ENCODE measurements at places on chromosomes 5 and 9.

- H3K4me3 ChIP-seq: no peak overlapping the region
- no peak overlapping the region for H3K27ac ChIP-seq
- no peaks in the 10 kb centered on the region for H3K27me3 ChIP-seq
- no peak for DNase-seq
- H3K4me1 ChIP-seq: no peaks in the 10 kb centered on the region
These were observed 233.9 kb upstream of the SGCD start for GRCh38 chr5:156093024-156093423.

DNA sequence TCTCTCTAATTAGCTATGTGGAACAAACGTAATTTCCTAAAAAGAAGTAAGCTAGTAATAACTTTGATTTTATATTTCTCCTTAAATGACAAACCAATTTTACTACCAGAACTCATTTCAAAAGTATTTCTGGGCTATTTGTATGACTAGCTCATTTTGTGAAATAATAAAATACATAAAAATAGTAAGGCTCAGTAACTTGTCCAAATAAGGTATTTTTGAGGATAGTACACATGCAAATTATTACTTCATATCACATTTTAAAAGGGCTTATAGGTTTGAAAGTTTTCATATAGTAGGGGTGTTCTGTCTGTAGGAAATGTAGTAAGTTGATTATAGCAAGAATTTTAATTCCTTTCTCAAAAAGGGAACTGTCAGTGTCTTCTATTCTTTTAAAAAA, 26.5 kb downstream of the C9orf85 start:
- peaks cover 32% of the 10 kb centered on the region for H3K4me1 ChIP-seq
- H3K4me3 ChIP-seq: no peak overlapping the region
- no peak overlapping the region for H3K27ac ChIP-seq

- H3K36me3 ChIP-seq: no peaks in the 10 kb centered on the region
- no peak overlapping the region for H3K4me3 ChIP-seq
- peaks cover 41% of the 10 kb centered on the region for H3K27me3 ChIP-seq
- no peak overlapping the region for H3K27ac ChIP-seq
- H3K4me1 ChIP-seq: peaks cover 1% of the 10 kb centered on the region
These were observed 32.0 kb upstream of the DMRT2 start for GRCh38 chr9:1018121-1018520.

- H3K27ac ChIP-seq: no peak overlapping the region
- peaks cover 10% of the 10 kb centered on the region for H3K36me3 ChIP-seq
- H3K4me1 ChIP-seq: no peaks in the 10 kb centered on the region
These were observed 187.4 kb downstream of the AGTPBP1 start for GRCh38 chr9:85554349-85554748.

- no peak for DNase-seq
- no peak overlapping the region for H3K4me3 ChIP-seq
- peaks cover 5% of the 10 kb centered on the region for H3K4me1 ChIP-seq
- peaks cover 9% of the 10 kb centered on the region for H3K36me3 ChIP-seq
- H3K27me3 ChIP-seq: no peaks in the 10 kb centered on the region
These were observed 10.1 kb downstream of the USP20 start for GRCh38 chr9:129845373-129845772.

DNA sequence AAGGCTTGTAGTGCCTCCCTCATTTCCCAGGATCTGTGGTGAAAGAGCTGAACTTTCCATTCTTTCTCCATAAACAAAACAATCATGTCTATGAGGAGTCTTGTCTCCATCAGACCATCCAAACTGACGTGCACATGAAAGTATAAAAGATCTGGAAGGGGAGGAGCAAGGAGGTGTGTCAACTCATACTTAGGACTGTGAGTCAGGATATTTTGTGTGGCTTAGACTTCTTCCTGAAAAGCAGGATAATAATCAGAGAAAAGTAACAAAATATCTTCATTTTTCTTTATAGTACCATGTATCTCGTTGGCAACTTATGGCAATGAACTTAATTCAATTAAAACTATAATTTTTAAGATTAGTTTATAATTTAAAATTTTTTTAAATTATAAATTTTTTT, 96.0 kb upstream of the PRRC1 start:
- no peaks in the 10 kb centered on the region for H3K36me3 ChIP-seq
- no peak for DNase-seq
- no peak overlapping the region for H3K4me3 ChIP-seq
- no peak overlapping the region for H3K27ac ChIP-seq

GRCh38 chr9:127676638-127677037, 30.1 kb upstream of the CFAP157 start:
- no peaks in the 10 kb centered on the region for H3K4me1 ChIP-seq
- H3K27me3 ChIP-seq: peaks cover 10% of the 10 kb centered on the region
- H3K36me3 ChIP-seq: no peaks in the 10 kb centered on the region
- no peak for DNase-seq
- no peak overlapping the region for H3K27ac ChIP-seq
- H3K4me3 ChIP-seq: no peak overlapping the region

DNA sequence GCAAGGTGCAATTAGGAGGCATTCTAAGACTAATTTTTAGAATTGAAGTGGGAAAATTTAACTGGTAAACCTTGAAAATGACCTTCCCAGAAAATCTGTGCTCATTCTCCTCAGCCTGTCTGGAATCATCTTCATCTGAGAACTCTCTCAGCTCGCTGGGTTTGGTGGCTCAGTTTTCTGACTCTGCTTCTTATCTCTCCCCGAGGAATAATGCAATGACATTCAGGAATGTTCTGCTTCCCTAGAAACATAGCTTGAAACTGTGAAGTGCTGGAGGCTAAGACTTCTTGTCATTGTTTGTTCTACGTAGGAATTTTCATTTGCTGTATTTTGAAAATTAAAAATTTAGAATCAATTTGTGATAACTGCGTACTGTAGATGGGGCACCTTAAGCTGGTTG, 86.6 kb downstream of the KCNN2 start:
- peaks cover 6% of the 10 kb centered on the region for H3K4me1 ChIP-seq
- no peak overlapping the region for H3K4me3 ChIP-seq
- peaks cover 15% of the 10 kb centered on the region for H3K27me3 ChIP-seq
- H3K27ac ChIP-seq: no peak overlapping the region
- no peaks in the 10 kb centered on the region for H3K36me3 ChIP-seq

GRCh38 chr5:1437226-1437829, 7.9 kb downstream of the SLC6A3 start:
- H3K4me3 ChIP-seq: no peak overlapping the region
- DNase-seq: no peak
- H3K36me3 ChIP-seq: peaks cover 3% of the 10 kb centered on the region
- peaks cover 43% of the 10 kb centered on the region for H3K27me3 ChIP-seq
- H3K4me1 ChIP-seq: no peaks in the 10 kb centered on the region
- no peak overlapping the region for H3K27ac ChIP-seq

DNA sequence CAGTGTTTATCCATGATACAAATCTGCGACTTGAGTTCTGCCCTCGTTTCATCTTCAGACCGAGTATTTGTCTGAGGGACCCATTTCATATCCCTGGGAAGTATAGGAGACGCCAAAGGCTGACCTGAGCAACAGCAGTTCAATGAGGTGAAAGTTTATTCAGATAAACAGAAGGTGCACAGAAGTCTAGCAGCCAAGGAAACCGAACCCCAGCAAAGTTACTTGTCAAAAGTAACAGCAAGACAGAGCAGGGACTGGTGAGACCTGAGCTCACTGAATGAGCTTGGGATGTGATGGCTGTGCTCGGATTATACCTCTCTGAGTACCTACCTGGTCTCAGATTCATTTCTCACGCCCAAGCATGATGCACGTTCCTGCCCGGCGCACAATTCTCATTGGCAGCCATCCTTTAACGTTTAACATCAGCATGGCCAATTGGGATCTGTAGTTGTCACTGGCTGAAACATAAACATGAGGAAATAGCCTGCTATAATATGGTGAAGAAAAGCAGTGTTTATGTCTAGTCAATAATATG, 599 bp downstream of the LYRM7 start:
- DNase-seq: no peak
- H3K27ac ChIP-seq: peak overlapping the region; percentile 98
- H3K27me3 ChIP-seq: no peaks in the 10 kb centered on the region
- no peaks in the 10 kb centered on the region for H3K36me3 ChIP-seq
- H3K4me3 ChIP-seq: peak overlapping the region; percentile 92

- H3K4me1 ChIP-seq: no peaks in the 10 kb centered on the region
- DNase-seq: no peak
- peaks cover 5% of the 10 kb centered on the region for H3K27me3 ChIP-seq
- H3K36me3 ChIP-seq: no peaks in the 10 kb centered on the region
These were observed 13.8 kb upstream of the TMEM245 start for GRCh38 chr9:109133533-109133932.

DNA sequence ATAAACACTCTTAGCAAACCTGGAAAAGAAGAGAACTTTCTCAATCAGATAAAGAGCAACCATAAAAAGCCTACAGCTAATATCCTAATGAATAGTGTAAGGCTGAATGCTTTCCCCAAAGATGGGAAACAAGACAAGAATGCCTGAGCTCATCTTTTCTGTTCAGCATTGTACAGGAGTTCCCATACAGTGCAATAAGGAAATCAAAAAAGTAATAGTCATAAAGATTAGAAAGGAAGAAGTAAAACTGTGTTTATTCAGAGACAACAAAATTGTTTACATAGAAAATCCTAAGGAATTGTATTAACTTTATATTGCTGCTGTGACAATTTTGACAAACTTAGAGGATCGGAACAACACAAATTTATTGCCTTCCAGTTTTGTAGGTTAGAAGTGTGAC, 330.7 kb upstream of the SLC24A2 start:
- no peak for DNase-seq
- no peak overlapping the region for H3K27ac ChIP-seq
- H3K4me3 ChIP-seq: no peak overlapping the region
- H3K27me3 ChIP-seq: no peaks in the 10 kb centered on the region

DNA sequence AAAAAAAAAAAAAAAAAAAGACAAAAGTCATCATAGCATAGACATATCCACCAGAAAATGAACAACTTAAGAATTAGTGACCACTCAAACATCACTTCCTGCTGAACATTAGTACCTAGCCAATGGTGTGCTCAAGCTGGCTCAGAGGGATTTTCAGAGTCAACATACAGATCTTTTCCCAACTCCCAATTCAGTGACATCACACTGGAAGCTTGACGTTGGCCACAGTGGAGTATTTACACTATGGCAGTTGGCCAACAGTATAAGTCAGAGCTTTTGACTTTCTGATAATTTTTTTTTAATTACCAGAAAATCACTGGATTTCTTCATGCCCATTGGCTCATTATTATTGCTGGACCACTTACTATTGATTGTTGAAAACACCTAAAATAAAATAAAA, 383.5 kb downstream of the ARHGEF28 start:
- H3K27ac ChIP-seq: no peak overlapping the region
- no peak overlapping the region for H3K4me3 ChIP-seq
- no peaks in the 10 kb centered on the region for H3K36me3 ChIP-seq
- H3K27me3 ChIP-seq: peaks cover 21% of the 10 kb centered on the region
- DNase-seq: no peak
- H3K4me1 ChIP-seq: no peaks in the 10 kb centered on the region

- H3K4me3 ChIP-seq: no peak overlapping the region
- H3K4me1 ChIP-seq: no peaks in the 10 kb centered on the region
- H3K27me3 ChIP-seq: no peaks in the 10 kb centered on the region
- no peaks in the 10 kb centered on the region for H3K36me3 ChIP-seq
These were observed 188.2 kb downstream of the SGCD start for GRCh38 chr5:156515121-156515520.

- peaks cover 38% of the 10 kb centered on the region for H3K4me1 ChIP-seq
- no peak for DNase-seq
- no peaks in the 10 kb centered on the region for H3K36me3 ChIP-seq
- peak overlapping the region; percentile 84 for H3K4me3 ChIP-seq
These were observed 2.8 kb upstream of the PFN3 start for GRCh38 chr5:177403102-177403791.

DNA sequence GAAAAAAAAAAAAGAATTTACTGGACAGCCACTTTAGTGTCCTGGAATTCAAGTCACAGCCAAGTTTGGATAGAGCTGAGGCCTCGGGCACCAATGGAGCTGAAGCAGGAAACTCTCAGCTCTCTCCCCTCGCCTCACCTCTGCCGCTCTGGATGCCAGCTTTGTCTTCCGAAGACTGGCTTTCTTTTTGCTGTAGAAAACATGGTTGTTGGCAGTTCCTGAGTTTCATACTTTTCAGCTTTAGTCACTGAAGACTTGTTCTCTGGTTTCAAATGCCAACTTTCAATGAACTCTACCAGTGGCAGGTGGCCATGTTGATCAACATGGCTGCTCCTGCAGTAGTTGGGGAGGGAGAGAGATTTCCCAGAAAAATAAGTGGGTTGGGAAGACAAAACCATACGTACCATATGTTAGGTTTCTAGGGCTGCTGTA, 142.2 kb downstream of the SNX18 start:
- H3K4me3 ChIP-seq: no peak overlapping the region
- H3K4me1 ChIP-seq: peaks cover 14% of the 10 kb centered on the region

DNA sequence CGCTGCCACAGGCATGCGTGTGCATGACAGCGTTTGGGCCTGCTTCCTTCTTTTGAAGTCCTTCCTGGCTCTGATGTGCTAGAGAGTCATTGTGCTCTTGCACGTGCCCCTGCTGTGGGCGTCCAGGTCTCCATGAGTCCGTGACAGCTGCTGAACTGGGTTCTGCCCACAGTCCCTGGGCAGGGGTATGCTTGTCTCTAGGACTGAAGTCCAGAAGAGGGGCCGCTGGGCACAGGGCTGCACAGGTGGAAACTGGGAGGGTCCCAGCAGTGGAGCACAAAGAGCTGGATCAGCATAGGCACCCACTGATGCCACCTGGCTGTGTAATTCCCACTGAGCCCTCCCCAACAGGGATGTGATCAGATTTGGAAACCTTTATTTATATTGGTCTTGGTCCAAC, 169.4 kb downstream of the IRX2 start:
- H3K27ac ChIP-seq: no peak overlapping the region
- H3K36me3 ChIP-seq: no peaks in the 10 kb centered on the region
- no peaks in the 10 kb centered on the region for H3K4me1 ChIP-seq
- H3K27me3 ChIP-seq: no peaks in the 10 kb centered on the region

DNA sequence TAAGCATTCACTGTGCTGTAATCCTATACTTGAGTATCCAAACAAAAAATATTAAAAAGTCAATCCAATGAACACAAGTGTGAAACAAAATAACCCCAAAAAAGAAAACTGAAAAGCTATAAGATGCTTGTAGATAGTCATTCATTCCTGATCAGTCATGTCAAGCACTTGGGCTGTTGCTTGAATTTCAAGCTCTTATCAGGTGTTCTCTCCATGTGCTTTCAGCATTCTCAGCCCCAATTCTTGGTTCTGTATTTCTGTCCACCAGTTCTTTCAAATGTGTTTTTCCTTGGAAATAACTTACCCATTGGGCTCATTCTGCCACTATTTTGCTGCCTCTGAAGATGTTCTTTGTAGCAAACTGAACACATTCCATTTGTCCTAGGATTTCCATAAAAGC, 4.7 kb downstream of the ZFAND5 start:
- no peak overlapping the region for H3K27ac ChIP-seq
- peaks cover 22% of the 10 kb centered on the region for H3K4me1 ChIP-seq
- peaks cover 35% of the 10 kb centered on the region for H3K36me3 ChIP-seq

DNA sequence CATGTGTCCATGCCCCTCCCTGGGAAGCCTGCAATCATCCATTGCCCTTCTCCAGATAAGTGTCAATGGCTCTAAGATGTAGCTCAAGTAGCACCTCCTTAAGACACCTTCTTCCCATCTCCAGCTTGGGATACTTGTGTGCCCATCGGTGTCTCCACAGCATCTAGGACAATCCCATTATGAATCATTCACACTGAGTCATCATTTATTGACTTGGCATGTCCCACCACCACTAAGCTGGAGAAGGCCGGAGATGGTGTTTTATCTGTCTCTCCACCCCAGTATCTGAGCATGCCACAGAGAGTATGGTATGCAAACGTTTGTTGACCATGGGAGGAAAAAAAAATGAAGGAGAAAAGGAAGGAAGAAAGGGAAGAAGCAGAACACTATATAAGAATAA, 342.2 kb downstream of the TRIM32 start:
- DNase-seq: no peak
- H3K27me3 ChIP-seq: no peaks in the 10 kb centered on the region
- no peak overlapping the region for H3K4me3 ChIP-seq
- no peak overlapping the region for H3K27ac ChIP-seq

- H3K4me3 ChIP-seq: no peak overlapping the region
- no peak for DNase-seq
- H3K27ac ChIP-seq: no peak overlapping the region
- peaks cover 2% of the 10 kb centered on the region for H3K4me1 ChIP-seq
These were observed 86.4 kb upstream of the IFNE start for GRCh38 chr9:21568484-21568883.
